Heart right ventricle (tissue), 16 donors: ENCODE measurements at places on chromosomes 16 and 17.

DNA sequence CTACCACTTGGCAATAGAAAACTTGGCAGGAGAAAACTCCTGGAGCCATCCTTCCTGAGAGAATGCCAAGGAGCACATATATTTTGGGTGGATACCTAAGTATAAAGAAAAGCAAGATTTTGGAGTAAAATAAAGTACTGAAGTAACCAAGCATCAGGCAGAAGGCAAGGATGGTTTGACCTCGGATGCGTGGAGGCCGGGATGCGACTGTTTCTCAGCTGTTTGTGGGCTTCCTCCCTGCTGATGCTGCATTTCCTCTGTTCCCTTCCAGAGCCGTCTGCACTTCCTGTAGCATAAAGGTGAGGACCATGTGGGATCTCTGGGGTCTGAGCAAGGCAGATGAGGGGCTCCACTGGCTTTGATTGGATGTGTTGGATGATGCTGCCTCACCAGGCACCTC is 5.5 kb upstream of the TCF25 start:
- no peak for DNase-seq

- peak; percentile 67 for DNase-seq
Observed at GRCh38 chr16:66923247-66923731, 2.0 kb downstream of the RRAD start.

- DNase-seq = peak; percentile 74
Observed at GRCh38 chr16:22188595-22189442, 17.3 kb upstream of the EEF2K start.

DNA sequence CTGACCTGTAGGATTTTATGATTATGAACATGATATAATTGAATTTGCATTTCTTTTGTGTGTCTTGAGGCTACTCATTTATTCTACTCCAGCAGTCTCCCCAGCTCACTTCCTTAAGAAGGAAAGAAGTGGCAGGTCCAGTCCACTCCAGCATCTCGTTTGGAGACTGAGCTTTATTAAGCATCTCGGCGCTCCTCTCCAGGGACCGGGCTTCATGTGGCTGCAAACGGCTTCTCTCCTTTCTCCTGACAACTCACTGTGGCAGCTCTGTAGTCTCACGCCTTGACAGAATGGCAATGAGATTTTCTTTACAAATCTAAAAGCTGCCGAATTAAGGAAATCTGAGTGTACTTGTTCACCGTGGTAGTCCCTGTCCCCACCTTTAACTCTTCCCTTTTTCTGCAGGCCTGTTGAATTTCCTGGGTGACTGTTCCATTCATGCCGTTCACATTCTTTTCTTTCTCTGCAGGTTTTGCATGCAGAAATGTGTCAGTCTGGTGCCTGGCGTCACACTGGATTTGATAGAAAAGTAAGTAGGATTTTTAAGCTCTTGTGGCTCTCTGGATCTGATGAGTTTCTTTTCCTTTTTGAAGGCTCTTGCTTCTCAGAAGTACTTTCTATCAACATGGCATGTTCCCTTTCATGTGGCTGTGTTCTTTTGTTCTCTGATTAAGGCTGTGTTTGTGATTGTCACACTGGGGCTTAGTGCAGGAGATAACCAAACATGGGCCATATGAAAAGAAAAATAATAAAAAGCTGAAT is 200.5 kb upstream of the CHMP6 start:
- DNase-seq = no peak

DNA sequence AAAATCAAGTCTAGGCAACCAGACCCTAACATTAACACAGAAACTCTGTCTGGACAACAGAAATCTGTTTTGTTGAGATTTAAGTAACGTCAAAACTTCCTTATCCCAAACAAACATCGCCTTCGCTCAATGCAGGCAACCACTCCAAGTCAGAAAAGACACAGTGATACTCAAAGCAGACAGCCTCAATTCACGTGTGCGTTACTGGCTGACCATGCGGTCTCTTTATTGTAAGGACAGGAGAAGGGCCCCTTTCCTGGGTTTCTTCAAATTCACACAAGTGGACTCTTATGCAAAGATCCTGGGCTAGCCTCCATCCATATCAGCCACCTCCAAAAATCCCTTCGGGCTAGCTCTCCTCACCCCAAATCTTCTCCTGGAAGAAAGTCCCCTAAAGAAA is 467.7 kb downstream of the SOX9 start:
- no peak for DNase-seq

DNA sequence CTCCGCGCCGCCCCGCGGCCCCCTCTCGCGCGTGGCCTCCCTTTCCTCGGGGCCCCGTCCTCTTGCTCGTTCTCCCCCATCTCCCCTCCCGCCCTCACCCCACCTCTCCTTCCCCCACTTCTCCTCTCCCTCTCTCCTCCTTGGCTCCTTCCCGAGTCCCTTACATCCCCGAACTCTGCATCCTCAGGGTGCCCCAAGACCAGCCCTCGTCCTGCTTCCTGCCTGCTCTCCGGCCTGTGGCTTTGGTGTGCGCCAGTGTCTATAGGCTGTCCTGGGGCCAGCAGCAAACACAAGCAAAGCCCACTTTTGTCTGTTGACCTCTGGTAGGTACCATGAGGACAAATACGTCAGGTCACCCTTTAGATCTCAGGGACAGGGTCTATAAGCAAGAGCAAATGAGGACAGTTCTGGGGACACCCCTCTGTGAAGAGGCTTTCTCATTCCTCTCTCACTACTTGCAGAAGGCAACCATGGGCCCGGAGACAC is 284 bp upstream of the COPZ2 start:
- DNase-seq = no peak

GRCh38 chr17:10229181-10229580 is 30.8 kb upstream of the GAS7 start:
- no peak for DNase-seq

- DNase-seq = no peak
Observed at GRCh38 chr17:68325961-68326360, 34.7 kb downstream of the ARSG start.

DNA sequence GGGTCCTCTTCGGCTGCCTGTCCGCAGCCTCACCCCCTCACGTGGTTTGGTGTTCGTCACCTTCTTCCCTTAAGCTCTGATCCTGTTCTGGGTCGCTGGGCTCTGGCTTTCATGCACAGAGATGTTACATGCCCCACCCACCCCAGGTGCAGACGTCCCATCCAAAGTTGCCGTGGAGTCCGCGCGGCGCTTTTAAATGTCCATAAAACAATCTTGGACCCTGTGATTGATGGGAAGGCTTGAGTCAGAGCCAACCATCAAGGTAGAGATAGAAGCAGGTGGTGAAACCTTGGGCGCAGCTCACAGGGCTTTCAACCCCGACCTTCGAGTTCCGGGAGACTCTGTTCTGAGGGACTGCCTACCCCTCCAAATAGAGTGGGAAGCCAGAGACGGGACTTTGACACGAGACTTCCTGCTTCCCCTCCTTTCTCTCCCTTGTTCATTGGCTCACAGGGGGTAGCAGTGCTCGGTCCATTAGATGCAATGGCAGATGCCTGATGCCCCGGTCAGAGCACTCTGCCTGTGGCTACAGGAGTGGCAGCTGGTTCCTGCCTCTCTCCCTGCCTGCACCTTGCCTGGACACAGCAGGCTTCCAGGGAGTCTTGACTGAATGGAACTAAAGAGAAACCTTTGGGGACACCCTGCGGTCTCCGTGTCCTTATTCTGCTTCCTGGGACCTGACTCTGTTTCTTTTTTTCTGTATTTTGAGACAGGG is 4.0 kb downstream of the ENGASE start:
- DNase-seq = no peak

DNA sequence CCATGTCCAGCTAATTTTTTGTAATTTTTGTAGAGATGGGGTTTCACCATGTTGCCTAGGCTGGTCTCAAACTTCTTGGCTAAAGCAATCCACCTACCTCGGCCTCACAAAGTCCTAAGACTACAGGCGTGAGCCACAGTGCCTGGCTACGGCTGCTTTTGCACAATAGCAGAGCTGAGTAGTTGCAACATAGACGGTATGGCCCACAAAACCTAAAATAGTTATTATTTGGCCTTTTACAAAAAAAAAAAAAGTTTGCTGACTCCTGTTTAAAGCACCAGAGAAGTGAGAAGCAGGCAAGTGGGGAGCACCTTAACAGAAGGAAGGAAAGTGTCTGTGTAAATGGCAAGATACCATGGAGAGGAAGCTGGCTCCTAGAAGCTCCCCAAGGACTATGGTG is 5.3 kb upstream of the HSF5 start:
- no peak for DNase-seq

- DNase-seq = no peak
Observed at GRCh38 chr16:72972878-72973571, 74.9 kb downstream of the ZFHX3 start.

DNA sequence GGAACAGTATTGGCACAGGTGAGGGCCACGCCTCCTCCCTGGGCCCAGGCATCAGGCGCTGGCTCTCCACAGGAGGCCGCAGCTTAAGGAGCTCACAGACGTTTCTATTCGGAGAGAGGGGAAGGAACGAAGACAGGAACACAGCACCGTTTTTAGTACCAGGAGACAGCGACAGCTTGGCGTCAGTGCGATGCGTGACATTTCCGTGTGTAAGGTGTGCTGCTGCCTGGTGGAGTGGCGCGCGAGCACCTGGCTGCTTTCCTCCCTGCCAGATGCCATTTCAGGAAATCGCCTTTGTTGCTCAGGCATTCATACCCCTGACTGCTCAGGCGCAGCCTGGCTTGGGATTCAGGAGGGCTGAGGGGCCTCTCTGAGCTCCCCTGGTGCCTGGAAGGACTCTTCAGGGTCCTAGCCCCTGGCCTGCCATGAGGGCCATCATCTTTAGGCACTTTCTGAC is 367.5 kb downstream of the CPPED1 start:
- DNase-seq = no peak

GRCh38 chr16:18932243-18932987 is 6.2 kb upstream of the SMG1 start:
- DNase-seq = no peak

GRCh38 chr16:84735849-84736586 is 36.2 kb downstream of the USP10 start:
- DNase-seq = no peak

DNA sequence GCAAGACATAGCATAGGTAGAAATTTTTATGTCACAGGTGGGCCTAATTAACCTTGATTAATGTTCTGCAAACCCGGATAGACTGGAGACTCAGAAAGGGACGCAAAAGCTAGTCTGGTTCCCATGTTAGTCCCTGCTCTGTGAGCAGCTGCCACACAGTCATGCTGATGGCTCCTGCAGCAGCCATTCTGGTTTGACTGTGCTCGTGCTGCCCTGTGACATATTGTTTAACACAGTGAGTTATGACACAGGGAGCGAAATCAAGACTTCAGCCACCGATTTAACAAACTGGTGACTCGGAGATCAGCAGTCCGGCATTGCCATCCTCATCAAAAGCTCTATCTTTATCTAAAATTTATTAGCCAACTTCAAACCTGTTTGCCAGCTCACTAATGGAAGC is 169.8 kb downstream of the WWOX start:
- DNase-seq = no peak

DNA sequence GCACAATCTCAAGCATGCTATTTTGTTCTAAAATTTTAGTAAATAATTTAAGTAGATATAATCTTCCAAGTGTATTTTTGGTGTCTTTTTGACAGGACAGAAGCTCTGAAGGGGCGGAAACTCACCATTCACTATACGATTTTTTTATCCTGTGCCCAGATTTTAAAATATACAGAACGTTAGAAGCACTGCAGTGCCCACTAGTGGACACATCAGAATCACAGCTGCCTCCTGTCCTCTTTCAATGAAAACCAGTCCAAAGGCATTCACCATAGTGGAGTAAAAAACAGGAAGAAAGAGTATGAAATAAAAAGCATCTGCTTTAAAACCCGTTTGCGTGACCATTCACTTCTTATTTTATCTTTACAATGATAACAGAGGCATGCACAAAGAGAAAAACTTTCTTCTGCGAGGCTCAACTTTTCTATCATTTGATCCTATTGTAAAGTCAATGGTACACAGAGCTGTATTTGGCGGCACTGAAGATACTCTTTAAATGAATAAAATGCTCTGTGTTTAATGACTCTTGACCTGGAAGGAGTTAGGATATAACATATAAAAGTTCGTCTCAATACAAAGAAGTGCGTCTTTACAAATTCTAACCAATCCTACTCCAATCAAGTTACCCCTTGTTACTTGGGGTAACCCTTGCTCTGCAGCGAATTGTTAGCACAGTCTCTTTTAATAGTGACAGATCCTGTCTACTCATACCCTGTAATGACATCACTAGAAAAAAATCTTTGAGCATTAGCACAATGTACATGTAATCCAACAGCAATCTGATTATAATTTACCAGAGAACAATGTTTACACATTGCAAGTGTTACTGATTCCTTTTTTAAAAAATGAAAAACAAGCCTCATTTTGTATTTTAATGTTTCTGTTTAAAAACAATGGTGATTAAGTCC is 339.8 kb upstream of the PSMD7 start:
- DNase-seq = peak; percentile 56

- peak; percentile 95 for DNase-seq
Observed at GRCh38 chr17:34252444-34253138, 2.5 kb upstream of the CCL2 start.

GRCh38 chr16:48829336-48830310 is 219.6 kb upstream of the N4BP1 start:
- no peak for DNase-seq

GRCh38 chr17:7915179-7915610 is 894 bp downstream of the RNF227 start:
- DNase-seq = no peak

DNA sequence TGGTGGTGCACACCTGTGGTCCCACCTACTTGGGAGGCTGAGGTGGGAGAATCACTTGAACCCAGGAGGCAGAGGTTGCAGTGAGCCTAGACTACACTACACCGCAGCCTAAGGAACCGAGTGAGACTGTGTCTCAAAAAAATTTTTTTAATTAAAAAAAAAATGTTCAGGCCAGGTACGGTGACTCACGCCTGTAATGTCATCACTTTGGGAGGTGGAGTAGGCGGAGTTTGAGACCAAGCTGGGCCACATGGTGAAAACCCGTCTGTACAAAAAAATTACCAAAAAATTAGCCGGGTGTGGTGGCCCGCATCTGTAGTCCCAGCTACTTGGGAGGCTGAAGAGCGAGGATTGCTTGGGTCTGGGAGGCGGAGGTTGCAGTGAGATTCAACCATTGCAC is 3.6 kb upstream of the FAM222B start:
- no peak for DNase-seq

GRCh38 chr16:88857728-88858339 is 907 bp downstream of the TRAPPC2L start:
- peak; percentile 67 for DNase-seq
